ENCODE measurements at places on chromosomes 16 and 17. TPM values are rescaled to one million over a fixed set of nuclear protein-coding genes. Genes with fewer than 3 reads are reported as not detected.

C16orf90 gene
- not detected for total RNA-seq

HBA2 gene
- 64.7 TPM for total RNA-seq

PPL gene
- total RNA-seq, result 14.9 TPM

CISD3 gene
- total RNA-seq, result 82.5 TPM

PPP1R1B gene
- 0.35 TPM for total RNA-seq

ARHGAP44 gene
- total RNA-seq, result 7.9 TPM

ZNF624 gene
- 1.4 TPM for total RNA-seq

PARN gene
- 16.1 TPM for total RNA-seq

SPIRE2 gene
- 1.2 TPM for total RNA-seq

FBXW10 gene
- 0.24 TPM for total RNA-seq

CD300LB gene
- 0.16 TPM for total RNA-seq

UNK gene
- total RNA-seq, result 14.3 TPM

SHCBP1 gene
- total RNA-seq, result 0.70 TPM

LLGL1 gene
- 7.9 TPM for total RNA-seq
